Activated T-cell treated with anti-CD3 and anti-CD28 coated beads for 4 hours (primary cell): ENCODE measurements at places on chromosomes 1 and 21.

- no peak for DNase-seq
These were observed 180.1 kb upstream of the PRMT6 start for GRCh38 chr1:106876384-106876783.

DNA sequence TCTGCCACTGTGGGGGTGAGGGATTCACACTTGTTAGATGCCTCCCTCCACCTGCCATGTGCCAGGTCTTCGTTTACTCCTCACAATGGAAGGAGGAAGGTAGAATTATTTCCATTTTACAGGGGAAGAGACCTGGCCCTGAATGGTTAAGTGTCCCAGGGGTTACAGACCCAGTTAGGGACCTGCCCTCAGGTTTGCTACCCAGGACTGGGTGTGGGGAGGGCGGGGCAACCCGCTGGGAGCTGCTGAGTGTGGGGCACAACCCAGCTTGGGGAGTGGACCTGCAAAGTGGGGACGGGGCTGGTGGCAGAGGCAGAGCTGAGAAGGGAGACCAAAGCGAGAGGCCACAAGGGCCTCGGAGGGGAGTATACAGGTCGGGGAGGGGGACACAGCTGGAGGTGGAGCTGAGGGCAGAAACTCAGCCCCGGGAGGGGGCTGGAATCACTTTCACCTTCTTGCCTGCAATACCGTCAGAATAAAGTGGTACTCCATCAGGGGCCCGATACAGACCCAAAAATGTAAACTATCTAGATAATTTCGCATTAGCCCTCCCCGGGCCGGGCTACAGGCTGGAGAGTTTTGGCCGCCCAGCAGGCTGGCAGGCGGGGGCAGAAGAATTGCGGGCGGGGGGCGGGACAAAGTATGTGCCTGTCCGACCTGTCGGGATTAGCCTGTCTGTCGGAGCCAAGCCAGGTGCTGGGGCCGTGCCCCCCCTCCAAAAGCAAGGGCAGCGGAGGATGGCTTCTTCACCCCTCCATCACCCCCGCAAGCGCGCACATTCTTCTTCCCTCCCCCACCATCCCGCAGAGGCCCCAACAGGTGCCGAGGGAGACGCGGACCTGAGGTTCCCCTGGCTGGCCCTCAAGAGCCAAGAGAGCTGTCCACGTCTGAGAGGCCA is 1.4 kb downstream of the RSPO1 start:
- DNase-seq = no peak

DNA sequence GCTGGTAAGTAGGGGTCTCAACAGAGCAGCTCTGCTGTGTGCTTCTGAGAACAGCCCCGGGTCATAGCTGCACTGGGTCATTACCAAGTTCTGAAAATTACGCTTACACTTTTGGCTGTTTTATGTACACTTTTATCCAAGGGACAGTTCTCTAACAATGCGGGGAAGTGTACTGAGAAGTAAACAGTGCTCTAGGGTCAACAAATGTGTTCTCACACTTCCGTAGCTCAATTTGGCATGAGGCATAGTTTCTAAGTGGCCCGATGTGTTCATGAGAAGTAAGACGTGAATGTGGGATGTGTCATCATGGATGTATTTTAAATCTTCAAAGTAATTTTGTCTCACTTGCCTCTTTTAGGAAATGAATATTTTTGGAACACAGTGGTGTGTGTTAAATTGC is 10.9 kb upstream of the VAMP3 start:
- no peak for DNase-seq

DNA sequence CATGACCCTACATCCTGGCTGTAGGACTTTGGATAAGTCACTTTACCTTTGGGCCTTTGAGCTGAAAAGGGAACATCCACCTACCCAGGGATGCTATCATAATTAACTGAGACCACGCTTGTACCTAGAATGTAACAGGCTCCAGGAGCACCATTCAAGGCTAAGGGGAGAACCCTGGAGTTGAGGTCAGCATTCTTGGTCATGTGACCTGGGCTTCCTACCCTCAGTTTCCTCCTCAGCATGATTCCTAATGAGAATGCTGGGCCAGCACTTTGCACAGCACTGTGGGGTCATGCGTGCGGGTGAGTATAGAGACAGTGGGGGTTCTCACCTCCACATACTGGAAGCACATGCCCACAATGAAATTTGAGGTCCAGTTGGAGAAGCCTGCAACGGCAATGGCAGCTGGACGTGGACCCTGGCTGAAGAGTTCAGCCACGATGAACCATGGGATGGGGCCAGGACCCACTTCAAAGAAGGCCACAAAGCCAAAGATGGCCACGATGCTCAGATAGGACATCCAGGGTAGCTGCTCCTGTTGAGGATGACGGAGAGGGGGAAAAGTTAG is 31.3 kb downstream of the SLC2A1 start:
- no peak for DNase-seq

DNA sequence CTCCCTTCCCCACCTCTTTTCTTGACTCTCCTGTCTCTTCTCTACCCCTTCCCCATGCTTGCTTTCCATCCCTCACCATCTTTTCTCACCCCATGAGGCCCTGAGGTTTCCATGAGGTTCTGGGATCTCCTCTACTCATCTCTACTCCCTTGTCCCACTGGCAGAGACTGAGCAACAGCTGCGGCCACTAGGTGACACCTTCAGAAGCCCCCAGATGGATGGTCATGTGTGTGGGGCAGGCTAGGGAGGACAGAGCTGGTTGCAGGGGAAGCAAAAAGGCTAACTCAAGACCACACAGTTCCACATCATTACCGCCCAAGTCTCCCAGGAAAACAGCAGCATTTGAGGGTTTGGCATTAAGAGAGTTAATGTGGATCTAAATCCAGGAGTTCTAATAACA is 45.0 kb downstream of the LRRN2 start:
- no peak for DNase-seq

DNA sequence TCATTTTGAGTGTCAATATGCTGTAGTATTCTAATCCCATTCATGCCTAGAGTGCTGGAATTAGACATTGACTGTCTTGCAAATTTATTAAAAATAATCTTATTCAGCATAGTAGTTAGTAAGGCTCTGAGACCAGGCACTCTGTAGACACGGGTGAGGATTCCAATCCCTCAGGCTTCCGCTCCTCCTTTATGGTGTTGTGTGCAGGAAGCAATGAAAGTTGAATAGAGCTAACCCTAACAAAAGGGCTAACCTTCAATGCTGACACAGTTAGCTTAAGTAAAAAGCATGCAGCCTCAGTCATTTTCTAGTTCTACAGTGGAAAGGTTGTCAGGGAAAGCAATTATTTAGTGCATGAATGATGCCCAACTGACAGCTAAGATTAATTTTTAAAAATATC is 199.6 kb upstream of the SGIP1 start:
- DNase-seq = no peak
